ENCODE measurements at places on chromosomes 4 and X.
A peak's percentile ranks its signal among the peaks of the same experiment; 100 is the strongest.

GRCh38 chrX:105221374-105221773 lies 880 bp upstream of the TEX13A start:
- no peak for DNase-seq

- no peak for DNase-seq
These were observed 21.9 kb downstream of the PCGF3 start for GRCh38 chr4:727576-727975.

DNA sequence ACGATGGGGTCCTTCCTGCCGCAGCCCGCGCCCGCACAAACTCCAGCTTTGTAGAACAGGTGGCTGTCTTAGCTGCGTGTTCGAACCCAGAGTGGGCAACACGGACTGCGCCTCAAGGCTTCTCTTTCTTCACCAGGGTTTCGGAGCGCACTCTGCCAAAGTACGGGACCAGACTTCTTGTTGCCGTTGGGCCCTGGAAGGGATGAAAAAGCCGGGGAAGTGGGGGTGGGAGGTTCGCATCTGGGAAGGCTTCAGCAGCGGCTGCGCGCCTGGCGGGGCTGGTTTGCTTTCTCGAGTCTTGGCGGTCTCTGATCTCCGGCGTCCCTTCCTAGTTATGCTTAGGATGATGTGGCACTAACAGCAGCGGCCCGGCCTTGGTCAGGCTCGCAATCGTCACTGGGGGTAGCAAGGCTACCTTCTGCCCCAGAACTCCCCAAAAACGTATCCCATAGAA lies 673 bp downstream of the PARM1 start:
- peak; percentile 33 for DNase-seq

- DNase-seq, result no peak
These were observed 10.8 kb upstream of the ADH1A start for GRCh38 chr4:99301376-99302164.

DNA sequence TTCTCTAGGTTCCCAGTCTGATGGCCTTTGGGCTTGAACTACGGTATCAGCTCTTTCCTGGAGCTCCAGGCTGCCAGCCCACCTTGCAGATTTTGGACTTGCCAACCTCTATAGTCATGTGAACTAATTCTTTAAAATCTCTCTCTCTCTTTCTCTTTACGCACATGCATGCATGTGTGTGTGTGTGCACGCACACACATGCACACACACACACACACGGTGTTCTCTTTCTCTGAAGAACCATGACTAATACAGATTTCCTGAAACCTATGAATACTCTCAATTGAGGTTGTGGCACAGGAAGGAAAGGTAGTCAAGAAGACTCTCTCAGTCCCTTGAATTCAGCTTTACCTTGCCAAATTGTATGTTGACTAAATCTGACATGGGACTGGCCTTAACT lies 6.2 kb upstream of the ZCCHC13 start:
- no peak for DNase-seq

- no peak for DNase-seq
These were observed 1.2 kb upstream of the PLAC8 start for GRCh38 chr4:83115656-83116285.

DNA sequence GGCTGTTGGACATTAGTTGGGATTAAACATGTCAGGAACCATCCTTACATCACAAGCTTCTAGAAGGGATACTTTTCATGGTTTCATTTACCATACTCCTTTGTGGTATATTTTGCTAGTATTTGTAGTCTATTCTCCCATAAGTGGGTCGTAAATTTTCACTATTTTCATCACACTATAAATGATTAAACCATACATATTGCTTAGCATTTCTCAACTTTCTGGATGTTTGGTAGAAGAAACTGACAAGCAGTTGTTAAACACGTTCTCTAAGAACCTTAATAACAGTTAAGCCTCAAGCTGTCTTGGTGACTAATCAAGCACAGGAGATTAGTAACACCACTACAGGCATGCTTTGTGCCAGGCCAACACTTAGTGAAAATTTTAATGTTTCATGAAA lies 375.5 kb downstream of the NAF1 start:
- no peak for DNase-seq

GRCh38 chrX:69163936-69164741 lies 1.1 kb downstream of the PJA1 start:
- peak; percentile 48 for DNase-seq

GRCh38 chr4:92970996-92971395 lies 667.2 kb downstream of the GRID2 start:
- DNase-seq, result no peak

- DNase-seq, result no peak
These were observed 19.2 kb downstream of the BLTP1 start for GRCh38 chr4:122171323-122171722.

- no peak for DNase-seq
These were observed 193.2 kb downstream of the RAPGEF2 start for GRCh38 chr4:159296061-159296460.

DNA sequence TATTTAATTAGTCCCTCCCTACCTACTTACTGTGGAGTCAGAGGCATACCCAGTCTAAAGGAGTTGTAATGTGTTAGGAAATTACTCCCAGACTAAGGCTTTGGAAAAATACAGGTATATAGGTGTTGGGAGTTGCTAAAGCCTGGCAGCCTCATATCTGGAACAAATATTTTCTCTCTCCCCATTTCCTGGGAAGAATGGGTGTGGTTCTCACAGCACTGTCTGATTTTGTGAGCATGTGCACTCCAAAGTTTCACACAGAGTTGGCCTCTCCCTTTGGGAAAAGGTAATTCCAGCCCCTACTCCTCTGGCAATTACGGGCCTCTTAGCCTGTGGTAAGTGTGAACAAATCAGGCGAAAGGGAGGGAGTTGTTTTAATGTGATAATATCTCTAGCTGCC lies 187.0 kb downstream of the MID1IP1 start:
- DNase-seq, result no peak

- DNase-seq, result no peak
These were observed 43.1 kb upstream of the CYP2U1 start for GRCh38 chr4:107888237-107888636.

- DNase-seq, result no peak
These were observed 2.1 kb downstream of the PDS5A start for GRCh38 chr4:39975488-39976089.

DNA sequence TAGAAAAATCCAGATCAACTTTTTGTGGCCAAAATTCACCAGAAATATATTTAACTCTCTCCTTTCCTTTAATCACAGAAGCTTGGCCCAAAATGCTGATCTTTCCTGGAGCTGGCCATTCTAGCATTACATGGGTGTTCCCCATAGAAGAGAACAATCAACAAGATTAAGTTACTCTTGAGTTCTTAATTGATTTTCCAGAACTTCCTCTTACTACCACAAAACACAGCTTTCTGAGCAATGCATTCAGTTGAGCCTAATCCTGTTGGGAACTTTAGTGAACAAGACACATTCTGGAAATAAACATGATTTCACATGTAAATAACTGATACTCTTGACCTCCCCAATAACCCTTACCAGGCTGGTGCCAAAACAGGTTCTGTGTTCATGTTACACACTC lies 45.4 kb upstream of the STIM2 start:
- no peak for DNase-seq

Data from right hindlimb (tissue), 1 donor.